NCI-H774 (cell line): ENCODE measurements at places on chromosomes 1 and 21.
A peak's percentile ranks its signal among the peaks of the same experiment; 100 is the strongest.

GRCh38 chr1:99969729-99970621 lies at the start of gene SLC35A3:
Gene SLC35A3 (plus strand): TSS chr1:99969996. CDS start chr1:99993555, 23,559 bp downstream.
- DNase-seq: peak; percentile 81

- no peak for DNase-seq
These were observed 40.0 kb downstream of the ZSCAN20 start for GRCh38 chr1:33512226-33513011.

- DNase-seq: no peak
These were observed 105.9 kb downstream of the SIPA1L2 start for GRCh38 chr1:232524056-232524455.

DNA sequence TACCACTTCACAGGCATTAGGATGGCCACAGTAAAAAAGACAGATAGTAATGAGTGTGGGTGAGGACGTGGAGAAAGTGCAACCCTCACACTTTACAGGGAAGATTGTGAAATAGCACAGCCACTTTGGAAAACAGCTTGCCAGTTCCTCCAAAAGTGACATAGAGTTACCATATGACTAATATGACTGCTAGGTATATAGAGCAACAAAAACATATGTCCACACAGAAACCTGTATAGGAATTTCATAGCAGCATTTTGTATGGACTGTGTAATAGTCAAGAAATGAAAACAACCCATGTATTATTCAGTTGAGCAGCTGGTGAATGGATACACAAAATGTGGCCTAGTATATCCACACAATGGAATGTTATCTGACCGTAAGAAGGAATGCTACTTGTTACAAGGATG lies 30.4 kb upstream of the LBR start:
- no peak for DNase-seq

- no peak for DNase-seq
These were observed 39.0 kb upstream of the CASZ1 start for GRCh38 chr1:10835421-10835820.

DNA sequence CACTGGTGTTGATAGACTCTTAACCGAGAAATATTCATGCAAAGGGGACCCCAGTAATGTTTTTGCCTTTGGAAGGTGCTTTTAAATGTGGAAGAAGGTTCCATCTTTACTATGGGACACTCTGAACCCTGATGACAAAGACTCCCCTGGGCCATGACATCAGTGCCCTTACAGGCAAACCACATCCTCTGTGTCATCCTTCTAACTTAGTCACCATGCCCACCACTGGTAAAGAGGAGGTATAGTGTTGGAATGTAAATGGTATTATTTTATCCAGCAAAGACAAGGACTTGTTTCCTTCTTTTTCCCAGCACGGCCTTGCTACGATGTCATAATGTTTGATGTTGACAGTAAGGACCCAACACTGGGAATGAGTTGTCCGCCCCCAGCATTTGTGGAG lies 12.6 kb downstream of the METTL13 start:
- DNase-seq: no peak

DNA sequence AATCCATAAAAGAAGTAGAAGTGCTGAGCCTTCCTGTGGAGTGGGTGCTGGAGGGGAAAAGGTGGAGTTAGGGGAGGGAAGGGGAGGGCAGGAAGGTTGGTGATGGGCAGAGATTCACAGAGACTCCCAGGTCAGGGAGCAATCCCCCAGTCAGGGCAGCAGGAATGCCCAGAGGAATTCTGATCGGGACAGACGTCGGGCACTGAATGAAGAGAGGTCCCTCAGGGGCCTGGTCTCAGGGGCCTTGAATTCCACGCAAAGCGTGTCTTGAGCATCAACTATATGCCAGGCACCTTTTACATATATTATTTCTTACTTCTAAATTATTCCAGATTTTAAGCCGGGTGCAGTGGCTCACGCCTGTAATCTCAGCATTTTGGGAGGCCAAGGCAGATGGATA lies 7.2 kb upstream of the PADI1 start:
- DNase-seq: no peak

DNA sequence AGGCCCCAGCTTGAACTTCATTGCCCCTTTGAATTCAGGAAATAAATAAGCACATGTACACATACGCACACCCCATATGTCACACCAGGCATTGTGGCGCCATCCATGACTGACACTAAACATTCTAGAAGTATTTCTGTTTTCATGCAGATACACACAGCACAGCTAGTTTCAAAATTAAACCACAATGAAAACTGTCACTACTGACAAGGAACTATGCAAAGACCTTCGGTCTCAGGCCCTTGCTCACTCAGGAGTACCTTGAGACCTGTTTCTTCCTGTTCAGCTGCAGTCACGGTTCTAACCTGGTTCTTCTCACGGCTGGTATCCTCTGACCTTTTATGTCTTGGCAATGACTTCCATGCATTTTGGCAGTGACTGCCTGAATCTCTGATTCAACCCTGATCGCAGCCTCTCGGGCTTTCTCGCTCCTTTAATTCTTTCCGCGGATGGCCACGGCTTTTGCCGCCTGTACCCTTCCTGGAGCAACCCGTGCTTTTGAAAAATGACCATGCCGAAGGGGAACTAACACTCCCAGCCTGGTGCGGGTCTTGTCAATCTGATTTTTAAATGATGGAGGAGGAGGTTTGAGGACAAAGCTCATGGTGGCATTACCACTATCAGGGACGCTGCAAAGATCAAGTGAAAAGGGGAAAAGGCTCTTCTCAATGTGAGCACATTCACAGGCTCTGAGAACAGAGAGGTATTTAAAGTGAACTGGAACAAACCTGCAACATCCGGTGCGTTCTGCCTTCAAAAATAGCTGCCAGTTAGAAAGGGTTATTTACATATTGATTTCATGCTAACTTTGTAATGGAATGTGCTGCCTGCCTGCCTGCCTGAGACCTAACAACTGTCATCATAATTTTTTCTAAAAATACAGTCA lies 384.6 kb downstream of the RRAGC start:
- DNase-seq: no peak

DNA sequence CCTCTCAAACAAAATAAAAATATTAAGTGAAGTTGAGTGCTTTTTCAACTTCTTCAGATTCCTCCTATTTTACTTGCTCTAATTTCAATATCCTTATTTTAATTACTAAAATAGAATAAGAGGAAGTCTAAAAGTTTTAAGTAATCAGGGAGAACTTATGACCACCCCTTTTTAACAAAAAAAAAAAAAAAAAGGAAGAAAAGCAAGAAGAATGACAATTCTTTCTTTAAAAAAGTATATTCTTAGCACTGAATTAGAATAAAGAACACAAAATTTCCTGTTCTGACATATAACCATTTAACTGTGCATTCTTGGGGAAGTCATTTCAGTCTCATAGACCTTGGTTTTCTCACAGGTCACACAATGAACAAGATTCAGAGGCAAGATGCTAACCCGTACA lies 46.8 kb downstream of the SAMSN1 start:
- no peak for DNase-seq

DNA sequence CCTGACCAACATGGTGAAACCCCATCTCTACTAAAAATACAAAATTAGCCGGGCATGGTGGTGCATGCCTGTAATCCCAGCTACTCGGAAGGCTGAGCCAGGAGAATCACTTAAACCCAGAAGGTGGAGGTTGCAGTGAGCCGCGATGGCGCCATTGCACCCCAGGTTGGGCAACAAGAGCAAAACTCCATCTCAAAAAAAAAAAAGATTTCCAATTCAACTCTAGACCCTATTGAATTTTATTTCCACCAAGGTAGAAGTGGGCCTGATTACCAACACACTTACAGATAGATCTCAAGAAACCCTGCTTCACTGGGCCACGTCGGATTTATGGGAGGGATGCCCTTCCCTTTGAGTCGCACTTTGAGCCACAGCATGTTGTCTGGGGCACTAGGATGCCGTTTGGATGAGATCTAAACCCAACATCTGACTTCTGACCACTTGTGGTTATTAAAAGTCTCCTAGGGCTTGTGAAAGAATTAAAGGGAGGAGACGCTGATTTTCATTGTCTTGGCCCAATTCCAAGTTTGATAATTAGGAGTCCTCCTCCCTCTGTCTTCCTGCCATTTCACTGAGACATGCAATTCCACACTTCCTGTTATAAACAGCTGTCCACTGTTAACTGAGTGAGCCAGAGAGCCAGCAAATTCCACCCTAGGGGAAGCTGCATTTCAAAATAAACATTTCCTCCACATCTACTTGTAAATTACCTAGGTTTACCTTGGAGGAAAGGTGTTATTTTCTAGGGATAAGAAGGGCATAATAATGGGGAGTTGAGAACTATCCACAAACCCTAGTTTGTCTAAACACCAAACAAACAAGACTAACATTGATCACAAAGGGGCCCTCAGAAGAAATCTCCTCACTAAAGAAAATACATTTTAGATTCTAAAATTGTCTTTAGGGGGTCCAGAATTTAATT lies 5.2 kb upstream of the RERE start:
- no peak for DNase-seq

DNA sequence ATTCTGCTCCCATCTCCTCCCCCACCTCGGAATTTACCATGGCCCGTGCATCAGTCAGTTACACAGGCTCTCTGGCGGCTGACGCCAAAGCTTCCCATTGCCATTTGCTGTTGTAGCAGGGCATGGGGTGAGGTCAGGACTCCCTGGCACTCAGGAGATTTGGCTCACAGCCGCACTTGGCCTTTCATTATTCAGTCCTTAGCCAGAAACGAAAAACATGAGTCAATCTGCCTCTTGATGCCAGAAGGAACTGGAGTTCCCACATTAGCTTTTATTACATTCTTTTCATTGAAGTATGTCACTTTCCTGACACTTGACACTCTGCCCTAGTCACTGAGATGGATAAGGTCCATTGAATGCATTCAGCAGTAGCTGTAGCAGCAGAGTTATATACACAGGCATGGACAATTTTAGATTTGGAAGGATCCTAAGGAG lies 260.6 kb downstream of the CACNA1E start:
- DNase-seq: no peak
